ENCODE measurements at places on chromosomes 13 and 19.

GRCh38 chr19:15101479-15102082 lies 5.6 kb upstream of the SYDE1 start:
- DNase-seq: peak; percentile 62

DNA sequence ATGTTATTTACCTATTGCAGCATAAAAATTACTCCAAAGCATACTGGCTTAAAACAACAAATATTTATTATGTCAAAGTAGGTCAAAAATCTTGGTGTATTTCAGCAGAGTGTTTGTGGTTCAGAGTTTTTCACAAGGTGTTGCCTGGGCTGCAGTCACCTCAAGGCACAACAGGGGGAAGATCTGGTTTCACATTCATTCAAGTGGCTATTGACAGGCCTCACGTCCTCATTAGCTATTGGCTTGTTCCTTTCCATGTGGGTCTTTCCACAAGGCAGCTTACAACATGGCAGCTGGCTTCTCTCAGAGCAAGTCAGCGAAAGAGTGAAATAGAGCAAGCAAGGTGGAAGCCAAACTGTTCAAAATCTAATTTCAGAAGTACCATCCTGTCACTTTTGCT lies 602.9 kb downstream of the OLFM4 start:
- DNase-seq: no peak

GRCh38 chr19:10747271-10747670 lies 29.4 kb downstream of the DNM2 start:
- no peak for DNase-seq

DNA sequence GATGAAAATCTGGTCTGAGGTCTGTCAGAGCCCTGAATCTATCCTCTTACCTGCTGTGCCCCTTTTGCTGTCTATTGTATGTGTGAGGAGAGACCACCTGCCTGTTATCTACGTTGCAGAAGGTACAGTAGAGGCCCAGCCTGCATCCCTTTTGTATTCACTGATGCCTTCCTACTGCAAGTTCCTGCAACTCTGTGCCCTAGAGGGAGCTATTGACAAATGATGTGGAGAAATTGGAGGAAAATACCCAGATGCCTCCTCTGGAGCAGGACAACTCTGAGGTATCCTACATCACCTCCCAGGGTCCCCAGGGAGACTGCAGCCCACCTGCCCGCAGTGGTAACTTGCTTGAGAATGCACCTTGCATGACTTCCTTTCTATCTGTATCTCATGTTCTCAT lies 33.7 kb downstream of the SIAH3 start:
- DNase-seq: no peak

- DNase-seq: no peak
Observed at GRCh38 chr13:101915755-101916107, 463.3 kb downstream of the ITGBL1 start.

DNA sequence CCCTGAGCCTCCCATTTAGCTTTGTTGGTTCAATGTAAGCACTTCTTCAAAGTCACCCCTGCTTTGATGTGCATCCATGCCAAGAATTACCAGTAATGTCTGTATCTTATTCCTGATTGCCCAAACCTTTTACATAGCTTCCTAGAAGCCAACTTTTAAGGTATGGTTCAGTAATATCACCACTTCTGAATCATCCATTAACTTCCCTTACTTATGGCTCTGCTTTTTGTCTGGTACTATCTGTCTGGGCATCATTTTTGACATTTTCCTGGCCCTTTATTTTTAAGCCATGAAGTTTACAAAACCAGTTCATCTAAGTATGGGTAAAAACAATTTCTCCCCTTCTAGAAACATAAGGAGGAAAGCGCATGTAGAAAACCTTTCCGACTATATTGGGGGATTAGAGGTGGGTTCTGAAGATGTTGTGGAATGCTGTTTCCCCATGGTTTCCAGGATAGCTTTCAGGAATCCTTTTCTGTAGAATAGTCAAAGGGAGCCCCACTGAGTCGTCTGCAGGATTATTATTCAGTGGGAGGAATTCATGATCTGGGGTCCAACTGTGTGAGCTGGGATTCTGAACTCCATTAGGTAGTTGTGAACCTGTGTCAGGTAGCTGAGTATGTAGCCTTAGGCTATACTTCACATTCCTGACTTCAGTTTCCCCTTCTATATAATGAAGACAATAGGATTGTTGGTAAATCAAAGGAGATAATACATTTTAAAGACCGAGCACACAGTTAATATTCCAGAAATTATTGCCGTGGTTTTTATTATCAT lies 163.8 kb downstream of the SUCLA2 start:
- DNase-seq: no peak

GRCh38 chr19:29662604-29663404 lies 2.5 kb upstream of the PLEKHF1 start:
- DNase-seq: no peak

DNA sequence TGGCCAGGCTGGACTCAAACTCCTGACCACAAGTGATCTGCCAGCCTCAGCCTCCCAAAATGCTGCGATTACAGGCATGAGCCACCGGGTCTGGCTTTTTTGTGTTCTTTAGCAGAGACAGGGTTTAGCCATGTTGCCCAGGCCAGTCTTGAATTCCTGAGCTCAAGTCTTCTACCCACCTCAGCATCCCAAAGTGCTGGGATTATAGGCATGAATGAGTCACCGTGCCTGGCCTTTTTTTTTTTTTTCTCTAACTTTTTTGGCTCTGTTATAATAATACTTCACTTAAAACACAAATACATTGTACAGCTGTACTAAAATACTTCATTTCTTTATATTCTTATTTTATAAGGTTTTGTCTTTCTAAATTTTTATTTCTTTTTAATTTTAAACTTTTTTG lies 599.5 kb upstream of the PCDH9 start:
- no peak for DNase-seq

DNA sequence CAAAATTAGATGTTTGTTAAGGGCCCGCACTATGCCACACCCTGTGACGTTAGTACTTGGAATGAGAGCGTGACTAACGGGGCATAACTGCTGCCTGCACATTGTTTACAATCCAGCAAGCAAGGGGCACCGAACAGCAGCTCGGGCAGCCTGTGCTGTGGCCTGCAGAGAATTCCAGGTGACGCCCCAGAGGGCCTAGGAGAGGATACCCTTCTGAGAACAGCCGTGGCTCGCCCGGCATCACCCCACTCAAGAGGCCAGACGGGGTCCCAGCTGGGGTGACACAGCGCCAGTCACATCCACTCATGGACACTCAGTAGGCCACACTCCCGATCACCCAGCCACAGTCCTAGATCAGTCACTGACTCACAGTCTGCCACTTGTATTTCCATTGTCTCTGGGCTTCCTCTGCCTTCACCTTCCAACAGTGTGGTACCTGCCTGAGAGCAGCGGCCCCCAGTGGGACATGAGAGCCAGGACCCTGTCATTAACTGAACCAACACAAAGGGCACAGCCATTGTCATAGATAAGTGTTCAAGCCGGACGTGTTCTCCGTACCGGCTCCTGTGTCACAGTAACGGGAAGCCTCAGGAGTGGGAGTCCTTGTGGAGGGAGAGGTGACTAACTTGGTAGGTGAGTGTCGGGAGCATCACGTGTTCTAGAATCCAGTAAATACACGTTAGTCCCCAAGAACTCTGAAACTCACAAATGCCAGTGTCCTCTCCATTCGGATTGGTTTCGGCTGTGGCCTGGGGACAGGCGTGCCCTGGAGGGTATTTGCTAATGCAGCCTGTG lies 7.5 kb downstream of the ZNF331 start:
- no peak for DNase-seq

DNA sequence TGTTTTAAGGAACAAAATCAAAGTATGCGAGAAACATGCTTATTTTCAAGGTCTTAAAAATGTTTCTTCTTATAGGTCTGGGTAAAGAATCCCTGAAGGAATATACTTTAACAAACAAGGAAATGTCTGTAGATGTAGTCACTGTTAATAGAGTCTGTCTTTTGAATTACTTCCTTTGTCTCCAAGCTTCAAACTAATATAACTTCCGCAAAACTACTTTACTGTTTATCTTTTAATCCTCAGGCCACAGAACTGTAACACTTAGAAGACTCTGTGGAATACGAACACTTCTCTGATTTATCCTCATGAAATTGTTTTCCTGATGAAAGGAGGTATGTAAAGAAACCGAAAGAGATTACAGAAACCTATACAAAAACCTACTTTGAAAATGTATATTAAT lies 316.0 kb downstream of the PCDH9 start:
- no peak for DNase-seq

- no peak for DNase-seq
Observed at GRCh38 chr13:23180711-23181110, at the start of gene SGCG. Gene SGCG (plus strand): TSS chr13:23180979. CDS start chr13:23203695, 22,716 bp downstream.

- DNase-seq: no peak
Observed at GRCh38 chr19:16034180-16034579, 42.1 kb upstream of the TPM4 start.

DNA sequence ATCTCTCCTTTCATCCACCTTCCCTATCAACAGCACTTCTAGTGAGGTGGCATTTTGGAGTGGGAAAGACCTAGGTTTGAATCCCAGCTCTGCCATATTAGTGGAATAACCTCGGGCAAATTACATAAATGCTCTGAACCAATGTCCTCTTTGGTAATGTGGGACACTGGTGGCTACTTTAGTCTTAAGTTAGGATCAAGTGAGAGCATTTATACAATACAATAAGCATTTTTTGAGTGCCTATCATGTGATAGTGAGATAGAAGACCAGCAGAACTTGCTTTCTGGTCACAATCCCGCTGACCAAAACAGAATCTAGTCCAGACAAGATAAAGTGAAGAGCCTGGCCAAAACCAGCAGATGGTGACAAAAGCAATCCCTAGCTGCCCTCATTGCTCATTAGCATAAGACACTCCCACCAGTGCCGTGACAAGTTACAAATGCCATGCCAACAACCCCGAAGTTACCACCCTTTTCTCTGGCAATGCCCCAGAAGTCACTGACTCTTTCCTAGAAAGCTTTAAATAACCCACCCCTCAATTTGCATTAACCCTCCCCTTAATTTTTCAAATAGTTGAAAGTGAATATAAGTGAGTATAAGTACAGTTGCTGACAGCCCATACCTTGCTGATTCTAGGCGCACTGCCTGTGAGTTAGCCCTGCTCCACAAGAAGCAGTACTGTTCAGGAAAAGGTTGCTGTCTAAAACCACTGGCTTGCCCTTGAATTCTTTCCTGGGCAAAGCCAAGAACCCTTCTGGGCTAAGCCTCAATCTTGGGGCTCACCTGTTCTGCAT lies 28.9 kb upstream of the KPNA3 start:
- DNase-seq: peak; percentile 19

- peak; percentile 37 for DNase-seq
Observed at GRCh38 chr19:39297931-39298634, 1.9 kb downstream of the IFNL1 start.

DNA sequence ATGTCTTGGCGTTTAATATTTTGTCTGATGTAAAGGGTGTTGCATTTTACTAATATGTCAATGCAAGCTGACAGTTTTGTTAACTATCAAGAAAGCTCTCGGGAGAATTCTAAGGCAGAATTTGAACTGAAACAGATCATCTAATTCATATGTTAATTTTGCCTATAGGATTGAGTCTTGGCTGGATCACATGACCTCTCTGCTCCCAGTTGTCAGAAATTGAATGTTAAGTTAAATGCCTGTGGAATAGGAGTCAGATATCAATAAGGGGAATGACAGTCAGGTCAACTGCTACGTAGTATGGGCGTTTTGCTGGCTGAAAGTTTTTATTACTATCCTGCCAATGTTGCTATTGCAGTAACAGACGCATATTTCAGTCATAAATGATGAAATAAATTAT lies 358.5 kb downstream of the MYO16 start:
- DNase-seq: no peak

- DNase-seq: no peak
Observed at GRCh38 chr19:40632311-40633036, 31.3 kb downstream of the LTBP4 start.

DNA sequence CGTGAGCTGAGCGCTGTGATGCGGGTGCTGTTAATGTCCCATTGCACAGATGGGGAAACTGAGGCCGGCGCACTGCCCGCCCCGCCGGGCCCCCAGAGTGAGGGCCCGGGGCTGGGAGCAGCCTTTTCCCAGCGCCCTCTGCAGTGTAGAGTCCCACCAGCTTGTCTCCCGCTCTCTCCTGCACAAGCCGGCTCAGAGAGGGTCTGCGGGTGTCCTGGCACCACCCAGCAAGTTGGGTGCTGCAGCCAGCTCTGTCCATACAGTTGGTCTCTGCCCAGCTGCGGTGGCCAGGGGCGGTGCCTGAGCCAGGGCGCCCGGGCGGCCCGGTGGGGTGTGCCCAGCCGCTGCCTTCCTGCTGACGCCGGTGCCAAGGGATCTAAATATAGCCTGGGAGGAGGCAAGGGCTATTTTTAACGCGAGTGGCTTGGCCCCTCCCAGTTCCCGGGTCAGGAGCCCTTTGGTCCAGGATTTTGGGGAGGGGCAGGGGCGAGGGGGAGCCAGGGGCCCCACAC lies 19.3 kb downstream of the GADD45B start:
- DNase-seq: no peak

DNA sequence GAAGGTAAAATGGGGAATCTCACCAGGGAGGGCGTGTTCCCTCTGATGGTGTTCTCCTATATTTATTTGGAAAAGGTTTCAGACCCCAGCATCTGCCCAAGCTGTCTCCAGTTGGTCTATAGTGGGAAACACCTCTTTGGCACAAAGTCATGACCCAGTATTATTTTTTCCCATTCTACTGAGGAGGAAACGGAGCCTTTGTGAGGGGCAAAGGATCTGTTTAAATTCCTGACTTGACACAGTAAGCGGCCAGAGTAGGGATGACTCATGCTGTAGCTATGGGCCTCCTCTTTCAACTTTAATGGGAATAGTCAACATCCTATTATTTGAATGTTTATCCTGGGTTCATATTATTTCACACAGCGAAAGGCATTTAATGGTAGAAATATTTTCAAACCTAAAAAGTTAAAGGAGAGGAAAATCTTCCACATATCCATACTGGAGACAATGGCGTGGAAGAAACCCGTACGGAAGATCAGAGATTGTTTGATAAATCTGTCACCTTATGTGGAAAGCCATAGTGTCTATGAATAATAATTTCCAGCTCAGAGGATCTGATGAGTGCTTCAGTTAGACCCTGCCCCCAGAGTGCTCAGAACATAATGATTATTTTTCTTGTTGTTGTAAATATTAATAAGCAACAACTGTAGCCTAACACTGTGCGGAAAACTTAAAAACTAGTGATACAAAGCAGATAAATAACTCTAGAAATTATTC lies 126.0 kb downstream of the FOXO1 start:
- DNase-seq: no peak

- DNase-seq: no peak
Observed at GRCh38 chr19:3656073-3656746, 29.6 kb upstream of the CACTIN start.

DNA sequence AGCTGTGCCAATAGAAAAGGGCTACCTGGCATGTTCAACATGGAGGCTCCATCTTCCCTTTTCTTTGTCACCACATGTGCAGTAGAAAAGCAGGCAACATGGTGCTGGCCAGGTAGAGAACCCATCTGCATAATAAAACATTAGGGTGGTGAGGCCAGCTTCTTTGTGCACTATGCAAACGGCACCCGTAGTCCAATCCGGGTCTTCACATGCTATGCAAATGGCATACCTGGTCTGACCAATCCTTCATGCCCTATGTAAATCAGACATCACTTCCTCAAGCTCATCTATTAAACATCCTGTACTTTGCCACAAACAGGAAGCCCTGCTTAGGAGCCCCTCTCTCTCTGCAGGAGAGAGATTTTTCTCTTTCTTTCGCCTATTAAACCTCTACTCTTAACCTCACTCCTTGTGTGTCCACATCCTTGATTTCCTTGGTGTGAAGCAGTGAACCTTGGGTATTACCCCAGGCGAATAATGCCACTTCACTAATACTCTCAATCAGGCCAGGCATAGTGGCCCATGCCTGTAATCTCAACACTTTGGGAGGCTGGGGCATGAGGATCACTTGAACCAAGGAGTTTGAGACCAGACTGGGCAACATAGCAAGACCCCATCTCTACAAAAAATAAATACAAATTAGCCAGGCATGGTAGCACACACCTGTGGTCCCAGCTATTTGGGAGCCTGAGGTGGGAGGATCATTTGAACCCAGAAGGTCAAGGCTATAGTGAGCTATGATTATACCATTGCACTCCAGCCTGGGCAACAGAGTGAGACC lies 111.3 kb upstream of the MRI1 start:
- peak; percentile 77 for DNase-seq
